ENCODE measurements at places on chromosomes 1 and 21.

DNA sequence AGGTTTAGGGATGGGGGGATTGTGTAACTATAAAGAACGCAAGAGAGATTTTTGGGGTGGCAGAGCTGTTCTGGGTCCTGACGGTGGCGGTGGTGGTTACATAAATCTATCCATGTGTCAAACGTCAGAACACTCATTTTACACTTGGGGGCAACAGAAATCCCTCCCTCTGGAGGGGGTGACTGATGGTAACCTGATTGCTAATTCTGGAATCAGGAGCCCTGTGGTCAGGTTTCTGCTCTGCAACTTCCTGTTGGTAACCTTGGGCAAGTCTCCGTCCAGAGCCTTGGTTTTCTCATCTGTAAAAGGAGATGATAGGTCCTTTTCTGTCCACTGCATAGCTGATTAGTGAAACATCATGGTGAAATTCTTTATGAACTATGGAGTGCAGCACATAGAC lies 40.9 kb downstream of the ALPL start:
- no peak for DNase-seq

DNA sequence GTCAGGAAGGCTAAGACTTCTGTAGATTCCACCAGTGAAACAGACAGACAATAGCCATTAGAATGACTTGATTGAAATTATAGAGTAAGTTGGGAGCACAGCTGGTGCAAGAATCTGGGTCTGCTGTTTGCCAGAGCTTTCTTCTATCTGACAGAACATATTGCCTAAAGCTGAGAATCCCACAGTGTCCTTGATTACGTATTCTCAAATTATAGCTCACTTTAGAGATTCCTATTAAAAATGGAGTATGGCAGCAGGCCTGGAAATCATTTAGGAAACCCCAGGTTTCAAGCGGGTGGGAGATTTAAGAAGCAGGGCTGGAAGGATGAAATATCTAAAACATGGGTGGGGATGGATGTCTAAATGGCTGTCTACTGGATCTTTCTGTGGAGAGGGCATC lies 639.7 kb upstream of the CXADR start:
- no peak for DNase-seq

DNA sequence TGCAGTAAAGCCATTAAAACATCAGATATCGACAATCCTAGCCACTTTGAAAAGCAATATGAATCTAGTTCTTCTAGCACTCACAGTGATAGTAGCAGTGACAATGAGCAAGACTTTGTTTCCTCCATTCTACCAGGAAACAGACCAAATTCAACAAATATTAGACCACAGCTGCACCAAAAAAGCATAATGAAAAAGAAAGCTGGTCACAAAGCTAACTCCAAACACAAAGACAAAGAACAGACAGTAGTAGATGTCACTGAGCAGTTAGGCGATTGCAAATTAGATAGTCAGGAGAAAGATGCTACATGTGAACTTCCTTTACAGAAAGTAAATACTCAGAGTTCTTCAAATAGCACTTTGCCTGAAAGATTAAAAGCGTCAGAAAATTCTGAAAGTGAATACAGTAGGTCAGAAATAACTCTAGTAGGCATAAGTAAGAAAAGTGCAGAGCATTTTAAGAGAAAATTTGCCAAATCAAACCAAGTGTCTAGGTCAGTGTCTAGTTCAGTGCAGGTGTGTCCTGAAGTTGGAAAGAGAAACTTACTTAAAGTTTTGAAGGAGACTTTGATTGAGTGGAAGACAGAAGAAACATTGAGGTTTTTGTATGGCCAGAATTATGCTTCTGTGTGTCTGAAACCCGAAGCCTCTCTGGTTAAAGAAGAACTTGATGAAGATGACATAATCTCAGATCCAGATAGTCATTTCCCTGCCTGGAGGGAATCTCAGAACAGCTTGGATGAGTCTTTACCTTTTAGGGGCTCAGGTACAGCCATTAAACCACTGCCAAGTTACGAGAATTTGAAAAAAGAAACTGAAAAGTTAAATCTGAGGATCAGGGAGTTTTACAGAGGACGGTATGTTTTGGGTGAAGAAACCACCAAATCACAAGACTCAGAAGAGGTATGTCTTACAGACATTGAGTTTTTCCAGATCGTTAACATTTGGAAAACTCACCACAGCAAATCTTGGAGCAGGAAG lies 24.9 kb downstream of the RPAP2 start:
- DNase-seq: no peak

DNA sequence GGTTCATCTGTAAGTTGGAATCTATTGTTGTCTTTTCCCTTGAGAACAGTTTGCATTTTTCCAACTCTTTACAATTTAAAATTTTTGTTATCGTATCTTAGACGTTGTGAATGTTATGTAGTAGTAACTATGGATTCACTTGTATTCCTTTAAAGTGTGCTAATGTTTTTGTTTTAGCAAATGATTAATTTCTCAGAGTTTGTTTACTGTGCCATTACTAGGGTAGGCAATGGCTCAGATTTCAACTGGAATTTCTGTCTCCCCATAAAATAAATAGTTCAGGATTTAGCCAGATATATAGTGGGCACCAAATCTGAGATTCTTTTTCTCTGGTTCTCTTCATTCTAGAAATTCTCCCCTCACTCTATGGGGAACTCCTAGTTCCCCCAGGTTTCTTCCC lies 896.5 kb downstream of the PLA2G4A start:
- no peak for DNase-seq

DNA sequence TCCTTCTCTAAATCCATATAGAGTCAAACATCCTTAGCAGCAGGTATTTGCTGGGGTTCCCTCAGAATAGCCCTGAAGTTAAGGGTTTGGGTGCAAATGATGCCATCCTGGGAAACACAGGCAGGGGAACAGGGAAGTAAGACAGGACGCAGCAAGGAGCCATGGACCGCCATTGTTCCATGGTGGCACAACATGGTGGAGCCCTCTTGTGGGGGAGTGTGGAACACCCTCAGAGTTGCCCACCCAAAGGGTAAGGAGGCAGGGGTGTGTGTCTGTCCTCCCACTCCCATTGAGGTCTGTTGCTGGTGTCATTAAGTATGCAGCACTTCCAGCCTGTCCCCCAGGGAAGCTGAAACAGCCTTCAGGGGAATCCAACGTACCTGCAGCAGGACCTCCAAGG lies 20.4 kb upstream of the RCAN1 start:
- DNase-seq: no peak

DNA sequence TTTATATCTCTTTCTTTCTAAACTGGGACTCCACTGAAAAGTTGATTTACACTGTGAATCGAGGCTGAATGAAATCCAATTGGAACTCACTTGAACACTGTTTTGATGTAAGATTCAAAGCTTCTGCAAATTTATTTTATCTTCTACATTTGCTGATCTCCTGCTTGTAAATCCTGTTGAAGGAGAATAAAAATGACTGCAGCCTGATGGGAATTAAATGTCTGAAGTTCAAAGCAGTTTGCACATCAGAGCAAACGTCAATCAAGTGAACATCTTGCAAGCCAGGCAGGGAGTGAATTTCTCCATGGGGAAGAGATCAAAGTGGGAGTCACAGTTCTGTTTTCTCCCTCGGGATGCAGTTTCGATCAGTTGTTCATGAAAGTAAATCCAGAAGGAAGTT lies 127.2 kb downstream of the CACHD1 start:
- no peak for DNase-seq
